ENCODE measurements at places on chromosomes 6 and 20.

DNA sequence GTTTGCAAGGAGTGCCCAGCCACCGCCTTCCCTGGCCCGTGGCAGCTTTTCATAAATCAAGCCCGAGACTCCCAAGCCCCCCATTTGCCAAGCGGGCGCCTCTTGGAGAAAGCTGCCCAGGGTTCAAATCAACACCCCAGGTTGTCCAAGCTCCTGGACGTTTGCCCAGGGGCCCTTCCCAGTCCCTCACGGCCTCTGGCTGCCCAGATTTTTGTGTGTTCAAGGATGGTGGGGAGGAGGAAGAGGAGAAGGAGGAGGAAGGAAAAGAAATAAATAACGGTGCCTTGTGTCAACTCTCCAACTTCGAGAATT, 20.6 kb upstream of the NFATC2 start:
- no peak for DNase-seq

DNA sequence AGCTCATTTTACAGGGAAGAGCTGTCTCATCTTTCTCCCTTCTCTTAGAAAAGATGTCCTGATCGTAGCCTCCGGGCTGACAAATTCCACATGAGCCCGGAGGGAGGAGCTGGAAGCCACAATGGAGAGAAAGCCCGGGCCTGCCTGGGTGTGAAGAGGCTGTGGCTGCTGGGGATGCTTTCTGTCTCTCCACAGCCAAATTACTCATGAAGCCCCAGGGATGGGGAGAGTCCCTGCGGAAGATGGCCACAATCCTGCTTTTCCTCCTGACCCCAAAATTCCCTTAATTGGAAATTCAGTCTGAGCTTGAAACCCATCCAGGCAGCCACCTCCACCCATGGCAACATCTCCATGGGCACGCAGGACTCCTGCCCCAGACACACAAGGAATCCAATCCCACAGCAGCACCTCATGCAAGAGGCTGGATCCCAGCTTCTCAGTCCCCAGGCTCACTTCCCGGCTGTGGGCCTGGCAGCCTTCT, 32.4 kb downstream of the JPH2 start:
- DNase-seq = no peak

- DNase-seq = no peak
Observed at GRCh38 chr6:166308033-166308768, at the start of gene PRR18. PRR18 (minus strand) TSS chr6:166308392; CDS start chr6:166308142, 250 bp downstream.

DNA sequence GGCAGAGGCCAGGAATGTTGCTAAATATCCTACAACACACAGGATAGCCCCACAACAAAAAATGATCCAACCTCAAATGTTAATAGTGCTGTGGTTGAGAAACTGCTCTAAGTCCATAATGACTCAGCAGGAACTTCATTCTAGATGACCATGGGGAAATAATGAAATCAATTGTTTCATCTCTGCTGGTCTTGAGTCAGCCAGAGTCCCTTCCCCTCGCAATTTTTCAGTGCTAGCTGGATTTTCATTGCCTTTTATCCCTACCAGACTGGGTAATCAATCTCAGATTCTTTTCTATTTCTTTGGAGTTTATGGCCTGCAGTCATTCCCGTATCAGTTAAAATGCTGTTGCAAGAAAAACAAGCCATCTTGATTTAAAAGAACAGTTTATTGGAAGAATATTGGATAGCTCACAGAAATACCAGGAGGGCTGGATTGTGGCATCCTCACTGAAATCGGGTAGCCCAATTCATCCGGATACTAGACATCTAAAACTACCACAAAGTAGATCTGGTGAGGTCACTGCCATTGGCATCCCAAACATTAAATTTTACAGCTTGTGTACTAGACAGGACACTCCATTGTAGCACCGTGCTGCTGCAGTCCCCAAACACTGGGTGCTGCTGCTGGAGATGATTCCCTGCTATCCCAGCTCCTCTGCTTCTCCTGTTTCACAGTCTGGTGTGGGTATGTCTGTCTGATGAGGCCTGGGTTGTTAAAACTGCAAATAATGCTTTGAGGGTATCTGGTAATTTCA, 30.3 kb upstream of the POPDC3 start:
- no peak for DNase-seq

DNA sequence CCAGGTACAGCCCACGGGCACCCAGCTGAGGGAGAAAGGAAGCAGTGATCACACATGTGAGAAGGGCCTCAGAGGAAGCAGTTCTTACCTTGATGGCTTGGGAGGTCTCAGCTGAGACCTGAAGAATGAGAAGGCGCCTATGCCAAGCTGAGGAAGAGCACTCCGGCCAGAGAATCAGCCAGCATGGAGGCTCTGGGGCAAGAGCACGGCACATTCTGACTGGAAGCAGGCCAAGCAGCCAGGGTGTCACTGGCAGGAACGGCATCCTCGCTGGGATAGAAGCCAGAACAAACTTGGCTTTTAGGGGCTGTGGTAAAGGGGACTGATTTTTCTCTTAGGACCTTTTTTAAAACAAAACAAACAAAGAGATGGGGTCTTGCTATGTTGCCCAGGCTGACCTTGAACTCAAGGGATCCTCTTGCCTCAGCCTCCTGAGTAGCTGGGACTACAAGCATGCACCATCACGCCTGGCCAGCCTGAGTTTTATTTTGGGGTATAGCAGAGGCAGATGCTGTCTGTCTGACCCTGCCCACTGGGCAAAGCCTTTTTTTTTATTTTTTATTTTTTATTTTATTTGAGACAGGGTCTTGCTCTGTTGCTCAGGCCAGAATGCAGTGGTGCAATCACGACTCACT, 17.6 kb downstream of the GHRH start:
- no peak for DNase-seq

DNA sequence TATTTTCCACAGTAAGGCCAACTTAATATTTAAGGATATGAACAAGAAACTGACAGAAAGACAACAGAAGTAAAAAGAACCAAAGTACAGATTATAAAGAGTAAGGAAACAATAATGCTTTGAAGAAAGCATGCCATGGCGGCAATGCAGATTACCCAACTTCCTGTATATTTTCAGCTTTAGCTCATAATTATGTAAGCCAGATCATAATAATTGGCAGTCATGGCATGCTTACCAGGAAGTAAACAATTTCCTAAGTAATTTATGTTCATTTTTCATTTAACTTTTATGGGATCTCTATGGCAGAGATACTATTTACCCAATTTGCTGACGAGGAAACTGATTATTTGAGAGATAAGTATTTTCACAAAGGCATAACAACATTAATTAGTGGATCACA, 988.7 kb downstream of the HACE1 start:
- no peak for DNase-seq

- DNase-seq = no peak
Observed at GRCh38 chr6:46925563-46926253, 4.0 kb upstream of the ADGRF5 start.

DNA sequence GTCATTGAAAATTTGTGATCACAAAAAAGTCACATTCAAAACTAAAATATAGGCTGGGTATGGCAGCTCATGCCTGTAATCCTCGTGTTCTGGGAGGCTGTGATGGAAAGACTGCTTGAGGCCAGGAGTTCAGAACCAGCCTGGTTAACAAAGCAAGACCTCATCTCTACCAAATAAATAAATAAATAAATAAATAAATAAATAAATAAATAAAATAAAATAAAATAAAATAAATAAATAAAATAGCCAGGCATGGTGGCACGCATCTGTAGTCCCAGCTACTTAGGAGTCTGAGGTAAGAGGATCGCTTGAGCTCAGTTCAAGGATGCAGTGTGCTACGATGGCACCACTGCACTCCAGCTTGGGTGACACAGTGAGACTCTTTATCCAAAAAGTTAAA, 343.1 kb upstream of the RUNX2 start:
- no peak for DNase-seq

GRCh38 chr6:24329451-24329850, 28.4 kb downstream of the DCDC2 start:
- DNase-seq = no peak

GRCh38 chr6:168516944-168517741, 76.2 kb downstream of the SMOC2 start:
- DNase-seq = no peak

DNA sequence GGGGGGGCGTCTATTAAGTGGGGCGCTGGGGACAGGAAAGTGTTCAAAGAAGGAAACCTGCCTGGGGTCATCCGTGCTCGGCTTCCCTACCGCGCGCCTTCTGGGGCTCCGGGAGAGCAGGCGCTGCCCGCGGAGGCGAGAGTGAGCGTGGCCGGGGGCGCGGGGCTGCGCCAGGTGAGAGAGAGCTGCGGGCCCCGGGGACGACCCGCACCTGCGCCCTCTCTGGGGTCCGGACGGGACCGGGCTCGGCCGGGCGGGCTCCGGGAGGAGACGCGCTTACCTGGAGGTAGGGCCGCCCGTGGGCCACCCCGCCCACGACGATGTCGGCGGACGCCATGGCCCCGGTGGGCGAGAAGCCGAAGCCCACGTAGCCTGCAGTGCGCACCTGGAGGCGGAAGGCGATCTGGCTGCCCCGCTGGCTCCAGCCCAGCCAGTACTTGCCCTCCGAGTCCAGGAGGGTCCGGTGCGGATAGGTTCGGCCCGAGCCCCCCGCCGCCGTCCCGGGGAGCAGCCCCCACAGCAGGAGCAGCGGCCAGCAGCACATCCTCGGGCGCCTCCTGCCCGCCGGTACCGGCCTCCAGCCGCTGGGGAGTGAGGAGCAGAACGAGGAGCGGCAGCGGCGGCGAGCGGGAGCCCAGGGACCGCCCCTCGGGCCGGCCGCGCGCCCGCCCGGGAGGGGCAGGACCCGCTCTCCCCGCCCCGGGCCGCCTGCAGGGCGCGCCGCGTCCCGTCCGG, at the start of gene MOXD1:
Gene MOXD1, minus strand, starts transcription at position 593 of the 735 bp plus-strand sequence. Its CDS starts 49 bp downstream, at position 544.
- DNase-seq = peak; percentile 57

DNA sequence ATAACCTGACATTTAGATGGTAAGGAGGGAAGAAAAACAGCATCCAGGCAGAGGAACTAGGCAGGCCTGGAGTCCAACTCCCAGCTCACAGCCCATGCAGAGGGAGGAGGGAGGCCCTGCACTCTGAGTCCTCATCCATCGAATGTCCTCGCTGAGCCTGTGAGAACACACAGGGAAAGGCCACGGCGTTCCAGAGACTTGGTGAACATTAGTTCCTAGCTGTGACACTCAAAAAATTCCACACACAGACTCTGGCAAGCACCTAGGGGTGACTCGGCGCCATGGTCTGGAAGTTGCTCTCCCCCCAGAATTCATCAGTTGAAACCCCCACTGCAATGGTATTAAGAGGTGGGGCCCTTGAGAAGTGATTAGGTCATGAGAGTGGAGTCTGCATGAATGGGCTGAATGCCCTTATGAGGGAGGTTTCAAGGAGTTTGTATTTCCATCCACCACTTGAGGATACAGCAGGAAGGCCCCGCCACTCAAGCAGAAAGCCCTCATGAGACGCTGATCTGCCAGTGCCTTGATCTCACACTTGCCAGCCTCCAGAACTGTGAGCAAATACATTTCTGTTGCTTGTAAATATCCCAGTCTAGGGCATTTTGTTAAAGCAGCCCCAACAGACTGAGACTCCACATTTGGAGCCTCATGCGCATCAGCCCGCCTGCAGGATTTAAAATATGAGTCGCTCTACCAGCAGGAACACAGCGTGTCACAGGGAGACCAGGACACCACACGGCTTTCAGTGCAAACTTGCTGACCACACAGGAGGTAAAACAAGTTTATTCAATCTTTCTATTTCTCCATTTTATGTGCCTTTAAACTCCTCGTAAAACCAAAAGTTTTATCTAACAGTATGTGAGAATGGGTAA, 73.9 kb downstream of the WDR27 start:
- no peak for DNase-seq

- DNase-seq = no peak
Observed at GRCh38 chr6:38703949-38704590, 1.1 kb upstream of the GLO1 start.

- DNase-seq = no peak
Observed at GRCh38 chr6:44339301-44339700, 3.1 kb upstream of the SPATS1 start.

DNA sequence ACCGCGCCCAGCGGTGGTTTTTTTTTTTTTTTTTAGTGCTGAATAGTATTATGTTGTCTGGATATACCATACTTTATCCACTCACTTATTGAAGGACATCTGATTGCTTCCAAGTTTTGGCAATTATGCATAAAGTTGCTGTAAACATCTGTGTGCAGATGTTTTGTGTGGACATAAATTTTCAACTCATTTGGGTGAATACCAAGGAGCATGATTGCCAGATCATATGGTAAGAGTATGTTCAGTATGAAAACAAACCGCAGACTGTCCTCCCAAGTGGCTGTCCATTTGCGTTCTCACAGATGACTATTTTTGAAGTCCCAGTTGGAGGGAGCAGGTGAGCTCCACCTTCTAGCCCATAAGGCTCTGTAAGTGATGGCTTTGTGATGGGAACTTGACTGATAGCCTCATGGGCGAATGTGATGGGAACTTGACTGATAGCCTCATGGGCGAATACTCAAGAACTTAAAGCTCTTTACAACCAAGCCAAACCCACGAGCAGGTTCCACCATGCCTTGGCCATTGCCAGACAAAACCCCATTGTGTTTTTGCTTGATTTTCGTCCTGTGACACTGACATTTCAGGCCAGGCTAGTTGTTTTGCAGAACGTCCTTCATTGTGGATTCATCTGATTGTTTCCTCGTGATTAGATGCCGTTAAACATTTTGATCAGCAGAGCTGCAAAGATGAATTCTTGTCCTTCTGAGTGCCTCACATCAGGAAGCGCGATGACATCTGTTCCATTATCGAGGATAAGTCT, 51.0 kb downstream of the ZBTB2 start:
- peak; percentile 64 for DNase-seq

GRCh38 chr6:52416629-52417151, 3.5 kb upstream of the EFHC1 start:
- DNase-seq = peak; percentile 69

DNA sequence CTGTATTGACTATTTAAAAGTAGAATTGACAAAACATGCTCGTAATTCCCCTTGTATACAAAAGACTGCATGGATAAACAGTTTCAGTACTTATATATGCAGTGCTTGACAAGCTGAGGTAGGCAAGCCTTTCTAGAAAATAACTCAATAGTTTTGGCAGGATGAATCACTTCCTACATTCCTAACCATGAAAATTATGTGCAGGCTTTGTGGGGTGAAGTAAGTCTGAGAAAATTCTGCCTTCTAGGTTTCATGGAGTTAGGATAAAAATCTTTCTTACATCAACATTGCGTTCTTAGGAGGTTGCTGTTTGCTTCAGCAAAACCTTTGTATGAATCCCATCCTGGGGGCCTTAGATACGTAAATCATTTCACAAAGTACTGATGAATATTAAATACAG, 801.4 kb upstream of the EYS start:
- no peak for DNase-seq

GRCh38 chr6:159969204-159969912, 476 bp downstream of the IGF2R start:
- no peak for DNase-seq

GRCh38 chr6:37807656-37808055, 11.9 kb upstream of the ZFAND3 start:
- DNase-seq = no peak

- DNase-seq = no peak
Observed at GRCh38 chr20:5608442-5609161, 141.6 kb upstream of the SHLD1 start.

DNA sequence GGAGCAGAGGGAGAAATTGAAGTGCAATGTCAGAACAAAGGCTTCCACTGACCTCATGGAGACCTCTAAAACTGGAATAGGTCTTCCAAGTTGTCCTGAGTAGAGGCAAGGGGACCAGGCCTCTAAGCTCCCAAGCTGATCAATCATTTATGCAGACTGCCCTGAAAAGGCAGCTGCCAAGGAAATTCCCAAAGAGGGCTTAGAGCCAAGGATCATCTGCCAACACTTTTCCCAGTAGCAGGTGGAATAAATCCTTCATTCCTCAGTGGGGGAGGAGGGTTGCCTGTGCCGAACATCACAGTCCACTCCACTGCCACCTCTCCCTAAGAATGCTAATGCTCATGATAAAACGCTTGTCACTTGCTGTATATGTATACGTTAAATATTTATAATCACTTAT, 29.3 kb upstream of the RALY start:
- no peak for DNase-seq

GRCh38 chr20:35674921-35675320, 10.2 kb upstream of the CPNE1 start:
- no peak for DNase-seq

Data from hindlimb muscle (tissue), 1 donor.